ENCODE measurements at places on chromosomes 12 and 14. TPM values are rescaled to one million over a fixed set of nuclear protein-coding genes. Genes with fewer than 3 reads are reported as not detected.

KCNC2 gene
- total RNA-seq = not detected

LMO3 gene
- 54.3 TPM for total RNA-seq

KIF26A gene
- total RNA-seq = 40.2 TPM

TMEM52B gene
- total RNA-seq = not detected

PLXNC1 gene
- 13.4 TPM for total RNA-seq

ALG10B gene
- 9.9 TPM for total RNA-seq

CCDC38 gene
- total RNA-seq = 0.12 TPM

HECTD4 gene
- total RNA-seq = 11.0 TPM

AJUBA gene
- total RNA-seq = 99.6 TPM

FZD10 gene
- 0.81 TPM for total RNA-seq

ARHGAP9 gene
- 0.62 TPM for total RNA-seq

POMT2 gene
- 14.7 TPM for total RNA-seq

C1QL4 gene
- 2.8 TPM for total RNA-seq

TPH2 gene
- total RNA-seq = not detected

POLE2 gene
- total RNA-seq = 66.9 TPM

PRB3 gene
- not detected for total RNA-seq

GPR68 gene
- 0.84 TPM for total RNA-seq

RNASE3 gene
- total RNA-seq = not detected

CMTM5 gene
- 4.3 TPM for total RNA-seq

OAS3 gene
- total RNA-seq = not detected

RPAP3 gene
- 61.9 TPM for total RNA-seq

Data from neural progenitor cell (in vitro differentiated cells).